ENCODE measurements at places on chromosomes 5 and 9. TPM values are rescaled to one million over a fixed set of nuclear protein-coding genes. Genes with fewer than 3 reads are reported as not detected.

Gene ZNF782
- 3.4 TPM for total RNA-seq

Gene FOXD4L5
- total RNA-seq = under 0.01 TPM

Gene MEGF9
- total RNA-seq = 7.6 TPM

Gene IFNA2
- not detected for total RNA-seq

Gene FBLL1
- 0.77 TPM for total RNA-seq

Gene GTF2H2C
- total RNA-seq = 37.8 TPM

Gene GFI1B
- total RNA-seq = not detected

Data from regular cardiac myocyte (primary cell).